IMR-90 (cell line): ENCODE measurements at places on chromosomes 3 and 15.

- no peak for DNase-seq
Observed at GRCh38 chr3:98328933-98329332, 24.7 kb upstream of the OR5K4 start.

GRCh38 chr15:90142216-90143165 lies 40.2 kb upstream of the IDH2 start:
- DNase-seq: no peak

- DNase-seq: peak; percentile 47
Observed at GRCh38 chr15:35166730-35167359, 81.8 kb upstream of the NANOGP8 start.

- no peak for DNase-seq
Observed at GRCh38 chr3:53225651-53226050, 30.2 kb downstream of the TKT start.

GRCh38 chr3:167882057-167882667 lies 146.6 kb downstream of the SERPINI1 start:
- peak; percentile 60 for DNase-seq

GRCh38 chr15:45134682-45135604 lies 5.1 kb downstream of the DUOX1 start:
- no peak for DNase-seq

DNA sequence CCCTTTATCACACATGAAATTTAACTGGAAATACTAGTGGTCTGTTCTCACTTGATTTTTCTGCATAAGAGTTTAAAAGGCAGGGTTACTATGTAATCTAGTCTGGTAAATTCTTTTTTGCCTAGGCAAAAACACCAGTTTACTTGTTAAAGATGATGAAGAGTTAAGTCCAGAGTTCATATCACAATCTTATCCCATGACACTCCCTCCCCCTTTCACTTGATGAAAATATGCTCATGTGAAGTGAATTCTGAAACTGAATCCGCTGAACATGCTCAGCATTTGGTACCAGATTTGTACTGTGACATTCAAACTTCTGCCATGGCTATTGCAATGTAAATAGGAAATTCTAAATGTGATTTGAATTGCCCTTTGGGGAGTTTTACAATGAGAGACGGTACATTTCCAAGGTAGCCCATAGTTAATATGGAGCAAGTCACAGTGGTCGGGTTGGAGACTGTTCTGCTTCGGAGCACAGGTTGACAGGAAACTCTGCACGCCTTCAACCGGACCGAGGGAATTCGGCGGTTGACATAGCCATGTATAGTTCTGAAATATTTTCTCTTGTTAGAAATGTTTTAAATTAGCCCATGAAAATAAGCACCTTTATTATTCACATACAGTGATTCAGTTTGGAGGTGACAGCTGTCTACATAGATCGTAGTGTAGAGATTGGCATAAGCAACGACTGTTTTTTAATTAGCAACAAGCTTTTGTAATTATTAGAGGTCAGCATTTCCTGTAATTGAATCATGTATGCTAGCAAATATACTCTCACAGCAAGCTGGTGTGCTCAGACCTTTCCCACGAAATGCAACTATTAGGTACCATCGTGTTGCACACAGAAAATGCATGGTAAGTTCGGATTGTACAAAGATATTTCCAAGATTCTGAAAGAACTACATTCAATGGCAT lies 768.6 kb upstream of the GOLIM4 start:
- no peak for DNase-seq

- no peak for DNase-seq
Observed at GRCh38 chr3:164209363-164209762, 868.9 kb downstream of the SI start.

GRCh38 chr3:65809641-65810150 lies 229.0 kb downstream of the MAGI1 start:
- DNase-seq: no peak

- DNase-seq: no peak
Observed at GRCh38 chr3:50661321-50661837, 13.3 kb upstream of the DOCK3 start.

GRCh38 chr3:179133575-179133974 lies 14.6 kb upstream of the PIK3CA start:
- DNase-seq: no peak

DNA sequence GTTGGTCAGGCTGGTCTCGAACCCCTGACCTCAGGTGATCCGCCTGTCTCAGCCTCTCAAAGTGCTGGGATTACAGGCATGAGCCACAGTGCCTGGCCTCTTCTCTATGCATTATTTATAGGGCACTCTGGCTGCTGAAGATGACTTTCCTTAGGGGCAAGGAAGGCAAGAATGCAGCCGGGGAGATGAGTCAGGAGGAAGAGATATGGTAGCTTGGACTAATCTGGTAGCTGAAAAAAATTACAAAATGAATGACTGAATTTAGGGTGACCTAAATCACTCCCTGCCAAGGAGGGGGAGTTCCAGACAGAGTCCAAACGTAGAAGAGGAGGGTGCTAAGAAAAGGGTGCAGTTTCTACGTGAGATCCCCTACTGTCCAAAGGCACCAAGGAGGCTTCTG lies 14.2 kb downstream of the RHCG start:
- no peak for DNase-seq

GRCh38 chr15:70214276-70214675 lies 116.6 kb upstream of the TLE3 start:
- no peak for DNase-seq

DNA sequence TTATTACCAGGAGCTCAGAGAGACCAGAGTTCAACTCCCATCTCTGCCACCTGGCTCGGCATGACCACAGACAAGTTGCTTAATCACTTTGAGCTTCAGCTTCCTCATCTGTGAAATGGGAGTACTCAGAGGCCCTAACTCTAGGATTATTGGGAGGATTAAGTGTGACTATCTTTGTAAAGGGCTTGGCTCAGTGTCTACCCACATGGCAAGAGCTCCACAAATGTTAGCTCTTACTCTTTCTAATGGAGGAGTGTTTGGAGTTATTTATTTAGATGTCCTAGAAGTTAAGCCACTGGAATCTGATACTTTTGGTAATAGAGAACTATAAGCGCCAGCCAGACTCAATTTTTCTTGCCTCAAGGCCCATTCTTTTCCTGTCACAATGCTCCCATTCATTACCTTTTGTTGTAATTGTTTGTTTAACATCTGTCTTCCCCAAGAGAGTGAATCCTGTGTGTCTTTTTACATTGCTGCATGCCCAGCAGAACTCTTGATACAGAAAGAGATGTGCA lies 12.3 kb upstream of the LMCD1 start:
- no peak for DNase-seq

DNA sequence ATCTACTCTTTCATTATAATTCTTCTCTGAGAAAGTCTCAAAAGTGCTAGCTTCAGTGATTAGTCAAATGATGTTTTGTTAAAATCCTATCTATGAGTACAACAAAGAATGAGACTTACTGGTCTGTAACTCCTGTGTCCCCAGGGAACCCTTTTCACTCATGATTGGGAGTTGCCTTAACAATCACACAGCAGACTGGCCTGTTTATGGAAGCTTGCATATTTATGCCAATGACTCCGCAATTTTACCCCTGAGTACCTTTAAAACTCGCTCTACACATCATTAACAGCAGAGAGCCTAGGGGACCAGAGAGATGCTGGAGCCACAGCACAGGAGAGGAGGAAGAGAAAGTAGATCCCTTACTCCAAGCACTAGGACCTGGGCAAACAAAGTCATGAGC lies 628.1 kb downstream of the IGSF11 start:
- no peak for DNase-seq

DNA sequence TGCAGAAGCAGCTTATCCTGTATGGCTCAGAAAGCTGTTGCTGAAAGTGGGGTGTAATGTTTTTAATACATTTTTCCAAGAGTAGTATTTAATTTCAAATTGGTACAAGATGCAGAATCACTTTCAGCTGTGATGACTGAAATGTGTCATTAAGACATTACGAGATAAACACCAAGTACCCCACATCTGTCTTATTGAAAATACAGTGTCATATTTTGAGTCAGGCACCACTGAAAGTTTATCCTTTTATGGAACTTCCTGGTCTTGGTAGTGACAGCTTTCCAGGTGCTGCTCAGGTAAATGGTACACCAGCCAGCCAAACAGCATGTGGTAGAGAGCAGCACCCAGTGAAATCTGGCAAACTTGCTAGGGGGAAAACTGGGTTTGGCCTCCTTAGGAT lies 16.9 kb downstream of the ASTE1 start:
- no peak for DNase-seq

GRCh38 chr15:43165801-43166325 lies 19.3 kb upstream of the CCNDBP1 start:
- DNase-seq: no peak

DNA sequence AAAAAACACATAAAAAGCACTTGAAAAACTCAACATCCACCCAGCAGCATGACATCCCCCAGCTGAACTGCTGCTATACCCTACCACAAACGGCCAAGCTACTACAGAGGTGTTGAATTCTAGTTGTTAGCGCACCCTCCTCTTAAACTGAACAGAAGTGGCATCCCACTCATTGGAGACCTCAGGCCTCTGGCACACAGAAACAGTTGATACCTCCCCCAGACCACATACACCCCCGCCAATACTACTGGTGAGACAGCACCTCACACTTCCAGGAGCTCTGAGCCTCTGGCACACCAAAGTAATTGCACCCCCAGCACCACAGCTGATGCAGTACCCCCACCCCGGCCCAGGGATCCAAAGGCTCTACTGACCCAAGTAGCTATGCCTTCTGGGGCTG lies 190.2 kb downstream of the SCAPER start:
- no peak for DNase-seq

GRCh38 chr3:52153389-52154096 lies 680 bp downstream of the POC1A start:
- peak; percentile 11 for DNase-seq

DNA sequence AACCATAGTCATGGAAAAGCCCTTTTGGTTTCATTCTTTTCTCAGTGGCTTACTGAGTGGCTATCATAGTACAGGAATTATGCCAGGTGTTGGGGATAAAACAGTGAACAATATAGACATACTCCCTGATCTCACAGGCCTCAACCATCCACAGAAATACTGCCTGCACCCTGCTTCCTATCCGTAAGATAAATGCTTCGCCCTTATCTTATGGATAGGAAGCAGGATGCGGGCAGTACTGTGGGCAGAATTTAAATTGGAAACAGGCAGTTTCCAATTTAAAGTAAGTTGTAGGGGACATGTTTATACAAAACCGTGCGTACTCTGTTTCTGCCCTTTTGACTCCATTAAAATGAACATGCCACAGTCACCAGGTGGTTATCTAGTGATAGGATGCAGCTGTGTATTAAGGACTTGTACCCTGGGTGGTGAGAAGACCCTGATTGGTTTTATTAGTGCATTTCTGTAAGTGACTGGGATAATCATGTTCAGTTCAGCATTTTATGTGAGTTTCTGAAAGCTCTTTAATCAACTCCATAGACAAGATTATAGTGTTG lies 141.8 kb upstream of the BHLHE40 start:
- no peak for DNase-seq

DNA sequence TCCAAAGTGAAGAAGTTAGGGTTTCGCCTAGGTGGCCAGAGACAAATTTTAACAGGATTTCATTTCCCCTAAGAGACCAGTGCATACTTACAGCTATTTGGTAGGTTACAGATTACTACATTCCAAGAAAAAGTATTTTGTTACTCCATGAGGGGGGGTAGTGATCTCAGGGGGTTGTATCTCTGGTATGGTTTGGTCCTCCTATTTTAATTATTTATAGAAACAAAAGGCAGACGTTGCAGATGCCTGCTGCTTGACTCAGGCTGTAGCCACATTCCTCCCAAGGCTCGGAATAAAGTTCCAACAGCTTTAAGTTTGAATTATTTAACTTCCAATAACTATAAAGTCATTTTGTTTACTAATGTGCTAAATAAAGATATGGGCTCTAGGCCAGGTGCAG lies 1.3 kb upstream of the TRIM59 start:
- peak; percentile 93 for DNase-seq

DNA sequence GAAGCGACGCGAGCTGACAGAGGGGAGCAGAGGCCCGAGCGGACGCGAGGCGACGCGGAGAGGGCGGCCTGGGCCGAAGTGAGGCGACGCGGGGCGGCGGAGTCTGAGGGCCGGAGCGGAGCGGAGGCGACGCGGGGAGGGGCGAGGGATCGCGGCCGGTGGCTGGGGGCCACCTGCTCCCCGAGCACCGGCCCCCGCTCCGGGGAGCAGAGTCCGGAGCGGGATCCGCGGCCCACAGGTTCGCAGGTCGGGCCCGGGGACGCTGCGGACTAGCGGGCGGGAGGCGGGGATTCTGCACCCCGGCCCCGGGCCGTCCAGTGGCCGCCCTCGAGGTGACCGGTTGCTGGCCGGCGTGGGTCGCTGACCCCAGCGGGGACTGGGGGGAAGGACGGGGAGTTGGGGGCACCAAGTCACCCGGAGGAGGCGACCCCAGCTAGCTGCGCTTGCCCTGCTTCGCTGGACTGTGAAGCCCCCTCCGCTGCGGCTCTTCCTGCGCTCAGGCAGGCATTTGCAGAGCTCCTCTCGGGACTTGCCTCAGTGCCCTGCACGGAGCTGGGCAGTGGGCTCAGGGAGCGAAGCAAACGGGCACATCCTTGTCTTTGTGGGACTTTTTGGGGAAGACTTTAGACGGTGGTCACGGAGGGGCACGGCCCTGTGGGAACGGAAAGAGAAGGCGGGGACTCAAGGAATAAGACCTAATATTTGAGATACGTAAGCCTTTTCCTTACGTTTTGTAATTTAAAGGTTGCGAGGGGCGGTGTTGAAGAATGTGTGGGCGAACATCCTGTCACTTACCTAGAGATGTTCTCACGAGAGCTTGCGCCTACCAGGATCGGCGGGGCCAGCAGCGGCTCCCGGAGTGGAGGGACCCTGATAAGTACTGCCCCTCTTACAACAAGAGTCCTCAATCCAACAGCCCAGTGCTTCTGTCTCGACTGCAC lies 566 bp downstream of the HMCES start:
- peak; percentile 67 for DNase-seq
